Activated CD8-positive, alpha-beta memory T cell treated with anti-CD3 and anti-CD28 coated beads, Interleukin-2, amount 10 ng/mL, durations not matched to agents 7 days and 5 days (primary cell): ENCODE measurements at places on chromosomes 1 and 21. TPM values are rescaled to one million over a fixed set of nuclear protein-coding genes. Genes with fewer than 3 reads are reported as not detected.

- H3K4me3 ChIP-seq = no peak overlapping the region
- H3K4me1 ChIP-seq = no peaks in the 10 kb centered on the region
- no peaks in the 10 kb centered on the region for H3K27me3 ChIP-seq
- H3K27ac ChIP-seq = no peak overlapping the region
- no peaks in the 10 kb centered on the region for H3K36me3 ChIP-seq
Measured at GRCh38 chr1:216566641-216567205, 143.5 kb upstream of the USH2A start.

DNA sequence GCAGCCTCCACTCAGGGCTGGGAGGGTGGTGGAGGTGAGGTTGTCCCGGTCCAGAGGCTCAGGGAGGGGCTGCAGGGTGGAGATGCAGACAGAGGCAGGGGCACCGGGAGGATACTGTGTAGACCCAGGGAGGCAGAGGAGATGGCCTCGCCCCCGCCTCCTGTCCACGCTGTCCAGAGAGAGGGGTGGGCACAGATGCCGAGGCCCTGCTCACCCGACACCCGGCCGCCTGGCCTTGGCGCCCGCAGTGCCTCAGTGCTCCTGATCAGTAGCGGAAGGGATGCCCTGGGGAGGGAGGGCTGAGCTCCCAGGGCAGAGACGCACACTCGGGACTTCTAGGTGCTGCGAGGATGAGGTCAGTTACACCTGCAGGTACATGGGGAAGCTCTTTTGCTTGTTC is 102.7 kb upstream of the TTC34 start:
- H3K27me3 ChIP-seq = no peaks in the 10 kb centered on the region
- H3K4me3 ChIP-seq = no peak overlapping the region
- H3K4me1 ChIP-seq = no peaks in the 10 kb centered on the region
- no peaks in the 10 kb centered on the region for H3K36me3 ChIP-seq
- DNase-seq = no peak
- no peak overlapping the region for H3K27ac ChIP-seq

DNA sequence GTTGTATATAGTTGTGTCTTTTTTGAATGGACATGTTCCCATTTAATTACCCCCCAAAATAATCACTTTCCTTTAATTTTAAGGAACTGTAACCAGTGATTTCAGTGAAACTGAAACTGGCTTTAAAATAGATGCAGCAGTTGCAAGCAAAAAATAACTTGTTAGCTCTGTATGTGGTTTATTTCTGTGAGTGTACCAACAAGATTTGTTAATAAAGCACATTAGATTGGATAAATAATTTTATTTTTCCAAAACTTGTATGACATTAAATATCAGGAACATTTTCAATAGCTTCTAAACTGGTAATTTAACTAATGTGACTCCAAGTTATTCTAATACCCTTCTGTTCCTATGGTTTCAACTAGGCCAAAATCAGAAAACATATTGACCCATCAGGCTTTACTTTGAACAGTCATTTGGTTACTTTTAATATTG is 184.3 kb upstream of the CACYBP start:
- no peak for DNase-seq
- peaks cover 32% of the 10 kb centered on the region for H3K36me3 ChIP-seq

GLIS1 gene
- total RNA-seq = not detected

CYP4Z1 gene
- not detected for total RNA-seq

DNA sequence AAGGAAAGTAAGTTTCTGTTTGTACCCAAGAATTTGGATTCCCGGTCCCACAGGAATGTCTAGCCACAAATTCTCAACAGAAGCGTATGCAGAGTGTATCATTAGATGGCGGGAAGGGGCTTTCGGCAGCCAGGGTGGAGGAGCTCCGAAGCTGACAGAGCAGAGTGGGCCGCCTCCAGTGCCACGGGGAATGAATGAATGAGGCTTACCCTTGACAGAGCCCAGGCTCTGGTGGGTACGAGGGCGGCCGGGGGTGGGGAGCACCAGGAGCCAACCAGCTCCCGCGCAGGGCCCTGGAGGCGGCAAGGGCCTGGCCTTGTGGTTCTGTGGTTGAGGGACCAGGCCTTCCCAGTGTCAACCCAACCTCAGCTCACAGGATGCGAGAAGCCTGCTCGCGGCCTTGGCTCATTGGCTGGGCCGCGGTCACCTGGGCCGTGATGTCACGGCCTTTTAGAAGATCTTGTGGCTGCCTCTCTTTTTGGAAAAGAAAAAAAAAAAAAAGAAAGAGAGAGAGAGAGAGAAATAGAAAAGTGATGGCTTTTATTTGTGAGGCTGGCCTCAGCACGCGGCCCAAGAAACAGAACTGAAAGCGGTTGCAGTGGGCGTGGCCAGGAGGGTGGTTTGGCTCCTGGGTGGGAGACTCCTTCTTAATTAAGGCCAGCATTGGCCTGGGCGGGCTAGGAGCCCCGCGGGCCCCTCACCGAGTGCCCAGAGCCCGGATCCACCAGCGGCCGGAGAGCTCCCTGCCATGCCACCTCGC is 34.9 kb upstream of the RUNX3 start:
- peak overlapping the region; percentile 89 for H3K4me3 ChIP-seq
- DNase-seq = peak; percentile 99
- H3K27ac ChIP-seq = peak overlapping the region; percentile 92
- H3K4me1 ChIP-seq = peaks cover 56% of the 10 kb centered on the region
- peaks cover 48% of the 10 kb centered on the region for H3K36me3 ChIP-seq

DNA sequence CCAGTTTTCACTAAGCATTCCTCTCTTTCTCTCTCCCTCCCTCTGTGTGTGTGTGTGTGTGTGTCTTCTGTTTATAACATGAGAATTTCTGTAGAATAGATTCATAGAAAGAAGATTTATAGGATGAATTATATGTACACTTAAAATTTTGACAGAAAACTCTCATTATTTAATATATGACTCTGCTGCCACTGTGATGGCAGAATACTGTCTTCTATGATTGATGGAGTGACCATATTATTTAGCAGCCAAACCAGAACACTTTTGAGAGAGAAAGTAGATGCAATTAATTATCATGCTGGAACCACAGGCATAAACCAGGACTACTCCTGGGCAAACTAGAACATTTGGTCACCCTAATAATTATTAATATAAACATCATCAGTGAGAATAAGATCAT is 34.3 kb upstream of the XPR1 start:
- no peak overlapping the region for H3K4me3 ChIP-seq
- DNase-seq = no peak
- peaks cover 27% of the 10 kb centered on the region for H3K27me3 ChIP-seq
- H3K4me1 ChIP-seq = no peaks in the 10 kb centered on the region
- H3K36me3 ChIP-seq = no peaks in the 10 kb centered on the region

UTS2 gene
- total RNA-seq = 0.73 TPM

- H3K27me3 ChIP-seq = peaks cover 8% of the 10 kb centered on the region
- H3K4me3 ChIP-seq = no peak overlapping the region
- no peak for DNase-seq
- no peaks in the 10 kb centered on the region for H3K4me1 ChIP-seq
Measured at GRCh38 chr1:199995096-199995685, 32.3 kb upstream of the NR5A2 start.
